ENCODE measurements at places on chromosomes 4 and X.

GRCh38 chr4:38695809-38696208 lies 31.8 kb downstream of the KLF3 start:
- no peak for DNase-seq

DNA sequence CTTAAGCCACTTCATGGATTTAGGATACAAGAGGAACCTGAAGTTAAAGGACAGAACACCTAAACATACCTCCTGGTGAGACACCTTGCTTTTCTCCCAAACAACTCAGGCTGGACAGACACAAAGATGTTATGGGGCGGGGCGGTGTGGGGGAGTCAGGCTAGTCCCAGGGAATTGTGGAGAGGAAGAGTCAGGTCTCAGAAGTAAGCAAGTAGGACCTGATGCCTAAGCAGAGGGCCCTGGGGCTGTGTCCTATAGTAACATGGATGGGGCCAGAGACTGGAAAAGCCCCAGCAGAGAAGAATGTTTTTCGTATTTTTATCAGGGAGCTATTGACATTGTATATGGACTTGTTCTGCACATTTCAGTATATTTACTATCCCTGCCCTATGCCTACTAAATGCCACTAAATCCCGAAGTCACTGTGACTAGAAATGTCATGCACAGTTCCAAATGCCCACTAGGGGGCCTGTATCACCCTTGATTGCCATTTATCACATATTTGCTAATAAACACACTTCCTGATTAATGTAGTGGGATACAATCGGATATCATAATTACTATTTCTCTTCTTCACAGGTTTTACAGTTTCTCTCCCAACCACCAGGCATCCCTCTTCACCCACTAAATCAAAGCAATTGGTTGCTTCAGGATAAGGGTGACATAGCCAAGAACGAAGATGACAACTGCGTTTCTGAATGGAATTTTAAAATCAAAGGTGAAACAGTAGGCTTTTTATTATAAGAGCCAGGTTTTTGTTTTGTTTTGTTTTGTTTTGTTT lies 23.8 kb upstream of the ARHGAP10 start:
- no peak for DNase-seq

DNA sequence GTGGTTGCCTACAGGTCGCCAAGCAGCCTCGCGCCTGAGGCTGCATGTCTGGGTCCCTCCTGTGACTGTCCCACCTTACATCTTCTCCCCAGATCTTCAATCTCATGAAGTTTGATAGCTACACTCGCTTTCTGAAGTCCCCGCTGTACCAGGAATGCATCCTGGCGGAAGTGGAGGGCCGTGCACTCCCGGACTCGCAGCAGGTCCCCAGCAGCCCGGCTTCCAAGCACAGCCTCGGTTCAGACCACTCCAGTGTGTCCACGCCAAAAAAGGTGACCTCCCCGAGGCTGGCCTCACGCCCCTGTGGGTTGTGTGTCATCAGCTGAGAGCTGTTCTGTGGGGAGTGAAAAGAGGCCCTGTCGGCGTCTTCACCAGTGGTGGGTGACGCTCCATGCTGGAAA lies 24.9 kb upstream of the HGFAC start:
- DNase-seq: no peak

GRCh38 chrX:46912098-46912602 lies at the start of gene JADE3:
Gene JADE3 (plus strand): TSS chrX:46912421. CDS start chrX:46984895, 72,474 bp downstream.
- no peak for DNase-seq

DNA sequence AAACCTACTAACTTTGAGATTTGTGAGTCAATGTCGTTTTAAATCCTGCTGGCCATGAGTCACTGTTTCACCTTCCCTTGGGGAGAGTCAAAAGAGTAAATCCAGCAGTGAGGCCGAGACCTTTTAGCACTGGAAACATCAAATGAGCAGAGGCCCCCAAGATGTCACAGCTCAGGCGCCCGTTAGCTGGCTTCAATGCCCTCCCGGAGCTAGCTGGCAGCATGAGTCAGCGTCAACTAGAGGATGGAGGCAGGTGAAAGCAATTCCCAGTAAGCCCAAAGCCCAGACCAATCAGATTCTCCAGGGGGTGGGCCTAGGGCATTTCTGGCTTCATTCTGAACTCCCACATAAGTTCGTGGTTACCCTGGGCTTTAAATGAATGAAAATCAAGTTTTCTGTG lies 170.9 kb downstream of the CLCN4 start:
- DNase-seq: no peak

- DNase-seq: no peak
Measured at GRCh38 chr4:111685205-111685604, 460.0 kb upstream of the FAM241A start.

GRCh38 chrX:34879346-34879745 lies 63.2 kb upstream of the FAM47B start:
- no peak for DNase-seq

DNA sequence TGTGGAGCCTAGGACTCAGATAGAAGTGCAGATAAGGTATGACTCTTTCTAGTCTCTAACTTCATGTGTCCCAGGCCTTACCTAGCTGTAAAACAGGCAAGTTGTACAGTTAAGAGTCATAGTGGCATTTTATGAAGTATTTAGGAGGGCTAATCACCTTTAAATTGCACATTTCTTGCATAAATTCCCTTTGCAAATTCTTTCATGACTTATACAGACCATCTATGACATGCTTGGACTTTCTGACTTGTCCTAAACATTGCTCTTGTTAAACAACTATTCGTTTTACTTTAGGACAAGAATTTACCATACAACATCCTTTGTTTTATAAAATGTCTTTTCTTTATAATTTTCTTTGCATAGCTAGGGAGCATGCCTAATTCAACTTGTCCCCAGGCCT lies 7.8 kb upstream of the RRAGB start:
- DNase-seq: no peak

Measured in stimulated activated CD8-positive, alpha-beta memory T cell treated with anti-CD3 and anti-CD28 coated beads, Interleukin-15, amount 100 ng/mL, for 1 hour (primary cell).